ENCODE measurements at places on chromosomes 6 and 20.

DNA sequence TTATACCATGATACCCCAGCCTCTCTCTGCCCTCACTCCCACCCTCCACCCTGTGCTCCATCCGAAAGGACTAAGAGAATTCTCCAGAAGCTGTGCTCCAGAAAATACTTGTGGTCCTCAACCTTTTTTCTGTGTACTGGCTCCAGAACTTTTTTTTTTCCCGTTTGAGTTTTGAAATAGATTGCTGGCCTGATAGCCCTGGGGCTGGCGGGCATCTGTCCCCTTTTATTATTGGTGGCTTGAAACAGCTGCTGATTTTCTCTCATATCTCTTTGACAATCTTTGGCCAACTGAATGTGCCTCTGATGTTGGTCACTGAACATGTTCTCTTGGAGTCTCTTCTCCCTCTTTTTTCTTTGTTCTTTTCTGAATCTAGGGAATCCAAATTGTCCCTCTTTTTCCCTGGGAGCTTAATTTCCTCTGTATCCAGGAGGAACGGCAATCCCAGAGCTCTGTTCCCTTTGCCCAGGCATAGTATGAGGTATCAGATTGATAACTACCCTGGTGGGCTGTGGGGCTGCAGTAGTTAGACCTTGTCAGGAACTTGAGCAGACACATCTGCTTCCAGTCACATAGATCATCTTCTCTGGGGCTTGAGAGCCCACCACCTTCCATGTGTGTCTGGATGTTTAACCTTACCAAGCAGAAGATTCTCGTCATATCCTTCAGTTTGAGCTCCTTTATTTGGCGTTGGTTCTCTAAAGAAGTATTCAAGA, 1.6 kb downstream of the PPARD start:
- no peak for DNase-seq

GRCh38 chr6:3133515-3133914, 15.0 kb downstream of the BPHL start:
- DNase-seq: no peak

DNA sequence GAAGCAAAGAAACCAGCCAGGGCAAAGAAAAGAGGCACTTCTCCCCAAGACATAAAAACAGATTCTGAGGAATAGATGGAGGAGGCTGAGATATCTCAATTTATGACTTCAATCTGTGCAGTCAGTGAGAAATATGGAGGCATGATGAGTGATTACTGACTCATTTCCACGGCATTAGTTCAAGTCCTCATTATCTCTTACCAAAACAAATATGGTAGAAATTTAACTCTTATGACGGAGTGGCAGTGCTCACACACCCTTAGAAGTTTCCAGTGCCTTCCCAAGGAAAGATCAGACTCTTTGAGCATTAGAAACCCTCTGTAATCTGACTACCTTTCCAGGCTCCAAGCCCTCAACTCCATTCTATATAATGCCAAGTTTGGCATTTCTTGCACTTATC, 364.1 kb downstream of the ARHGAP18 start:
- DNase-seq: no peak

DNA sequence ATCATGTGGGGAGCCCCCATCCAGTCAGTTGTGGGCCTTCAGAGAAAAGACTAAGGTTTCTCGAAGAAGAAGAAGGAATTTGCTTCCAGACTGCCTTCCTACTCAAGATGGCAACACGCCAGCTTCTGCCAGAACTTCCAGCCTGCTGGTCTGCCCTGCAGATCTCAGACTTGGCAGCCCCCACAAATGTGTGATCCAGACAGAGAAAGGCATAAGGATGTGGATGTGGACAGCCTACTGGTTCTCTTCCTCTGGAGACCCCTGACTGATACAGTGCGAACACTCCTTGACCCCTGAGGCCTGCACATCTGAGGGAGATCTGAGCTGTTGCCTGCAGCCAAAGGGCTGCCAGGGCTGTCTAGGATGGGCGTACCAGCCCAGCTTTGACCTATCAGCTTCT, 8.6 kb downstream of the GABRR1 start:
- DNase-seq: no peak

DNA sequence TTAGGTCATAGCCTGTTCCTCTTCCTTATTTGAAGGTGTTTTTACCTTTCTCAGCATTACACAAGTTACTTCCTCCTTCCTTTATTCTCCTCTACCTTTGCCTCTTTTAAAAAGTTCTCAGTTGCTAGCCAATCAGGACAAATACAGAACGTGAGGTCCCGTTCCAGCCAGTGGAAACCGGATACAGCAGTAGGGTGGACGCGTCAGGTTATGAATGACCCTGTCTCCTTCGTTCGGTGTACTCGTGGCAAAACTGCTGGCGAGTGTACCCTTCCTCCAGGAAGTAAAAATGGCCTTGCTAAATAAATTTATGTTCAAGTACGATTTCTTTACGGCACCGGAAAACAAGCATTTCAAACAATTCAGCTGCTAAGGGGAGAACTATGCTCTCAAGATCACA, 77.0 kb upstream of the MLN start:
- no peak for DNase-seq

DNA sequence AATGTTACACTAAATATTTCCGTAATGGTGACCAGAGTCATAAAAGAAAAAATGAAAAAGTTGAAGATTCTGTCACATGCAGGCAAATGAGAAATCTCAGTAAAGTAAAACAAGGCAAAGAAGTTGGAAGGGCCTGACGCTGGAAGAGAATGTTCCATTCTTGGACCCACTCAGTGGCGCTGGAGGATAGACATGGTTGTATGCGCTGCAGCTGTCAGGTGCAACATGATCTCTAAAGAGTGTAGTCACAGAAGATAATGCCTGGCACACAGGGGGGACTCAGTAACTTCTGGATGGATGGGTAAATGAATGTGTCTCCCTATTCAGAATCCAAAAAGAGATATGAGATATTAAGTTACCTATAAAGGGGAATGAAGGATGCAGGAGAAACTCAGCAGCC, 116.3 kb downstream of the FAXC start:
- no peak for DNase-seq

GRCh38 chr6:20220359-20220758, 8.1 kb upstream of the MBOAT1 start:
- no peak for DNase-seq

DNA sequence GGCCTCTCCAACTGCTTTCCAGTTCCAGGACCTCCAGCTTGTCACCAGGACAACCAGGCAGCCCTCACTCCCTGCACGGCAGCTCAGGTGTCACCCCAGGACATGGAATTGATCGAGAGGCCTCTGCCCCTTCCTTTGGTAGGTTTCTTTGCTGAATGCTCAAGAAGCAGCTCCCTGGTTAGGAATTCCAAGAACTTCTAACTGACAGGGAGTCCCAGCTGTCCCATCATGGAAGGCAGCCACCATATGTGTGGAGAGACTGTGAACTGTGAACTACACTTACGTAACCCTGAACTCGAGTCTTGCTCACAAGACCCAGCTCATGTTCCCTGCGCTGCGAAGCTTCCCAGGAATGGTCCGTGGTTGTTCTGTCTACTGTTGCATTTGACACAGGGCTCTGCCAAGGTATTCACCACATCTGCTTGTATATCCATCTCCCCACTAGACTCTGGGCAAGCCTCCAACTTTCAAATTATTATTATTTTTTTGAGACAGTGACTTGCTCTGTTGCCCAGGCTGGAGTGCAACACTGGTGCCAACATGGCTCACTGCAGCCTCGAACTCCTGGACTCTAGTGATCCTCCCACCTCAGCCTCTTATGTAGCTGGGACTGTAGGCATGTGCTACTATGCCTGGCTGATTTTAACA, 35.7 kb downstream of the MGME1 start:
- no peak for DNase-seq

GRCh38 chr6:106470316-106470715, 109.8 kb downstream of the CRYBG1 start:
- DNase-seq: no peak

- no peak for DNase-seq
These were observed 13.2 kb upstream of the FRK start for GRCh38 chr6:116073765-116074440.

GRCh38 chr20:2299301-2299700, 3.5 kb downstream of the TGM3 start:
- no peak for DNase-seq

DNA sequence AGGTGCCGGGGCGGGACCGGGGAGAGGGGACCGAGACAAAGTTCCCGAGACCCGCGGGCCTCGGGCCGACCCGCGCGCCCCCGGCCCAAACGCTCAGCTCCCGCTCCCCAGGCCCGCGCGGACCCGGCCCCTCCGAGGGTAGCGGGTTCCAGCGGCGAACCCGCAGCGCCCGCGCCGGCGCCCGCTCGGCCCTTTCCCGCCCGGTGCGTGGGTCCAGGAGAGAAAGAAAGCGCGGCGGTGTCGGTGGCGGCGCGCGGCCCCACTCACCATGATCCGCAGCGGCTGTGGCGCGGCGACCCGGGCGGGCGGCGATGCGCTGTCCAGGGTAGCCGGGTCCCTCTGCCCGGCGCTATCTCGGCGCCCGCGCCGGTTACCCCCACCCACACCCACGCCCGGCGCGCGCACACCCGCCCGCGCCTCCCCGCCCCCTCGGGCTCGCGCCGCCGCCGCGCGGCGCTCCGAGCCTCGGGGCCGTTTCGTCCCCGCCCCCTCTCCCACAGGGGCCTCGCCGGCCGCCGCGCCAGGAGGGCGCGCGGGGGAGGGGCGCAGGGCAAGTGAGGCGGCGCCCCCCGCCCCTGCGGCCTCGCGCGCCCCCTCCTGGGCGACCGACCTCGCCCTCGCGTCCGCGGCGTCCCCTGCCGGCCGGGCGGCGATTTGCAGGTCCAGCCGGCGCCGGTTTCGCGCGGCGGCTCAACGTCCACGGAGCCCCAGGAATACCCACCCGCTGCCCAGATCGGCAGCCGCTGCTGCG, at the start of gene ELOVL2:
Gene ELOVL2, minus strand, starts transcription at position 345 of the 751 bp plus-strand sequence. Its CDS starts 75 bp downstream, at position 270.
- no peak for DNase-seq

DNA sequence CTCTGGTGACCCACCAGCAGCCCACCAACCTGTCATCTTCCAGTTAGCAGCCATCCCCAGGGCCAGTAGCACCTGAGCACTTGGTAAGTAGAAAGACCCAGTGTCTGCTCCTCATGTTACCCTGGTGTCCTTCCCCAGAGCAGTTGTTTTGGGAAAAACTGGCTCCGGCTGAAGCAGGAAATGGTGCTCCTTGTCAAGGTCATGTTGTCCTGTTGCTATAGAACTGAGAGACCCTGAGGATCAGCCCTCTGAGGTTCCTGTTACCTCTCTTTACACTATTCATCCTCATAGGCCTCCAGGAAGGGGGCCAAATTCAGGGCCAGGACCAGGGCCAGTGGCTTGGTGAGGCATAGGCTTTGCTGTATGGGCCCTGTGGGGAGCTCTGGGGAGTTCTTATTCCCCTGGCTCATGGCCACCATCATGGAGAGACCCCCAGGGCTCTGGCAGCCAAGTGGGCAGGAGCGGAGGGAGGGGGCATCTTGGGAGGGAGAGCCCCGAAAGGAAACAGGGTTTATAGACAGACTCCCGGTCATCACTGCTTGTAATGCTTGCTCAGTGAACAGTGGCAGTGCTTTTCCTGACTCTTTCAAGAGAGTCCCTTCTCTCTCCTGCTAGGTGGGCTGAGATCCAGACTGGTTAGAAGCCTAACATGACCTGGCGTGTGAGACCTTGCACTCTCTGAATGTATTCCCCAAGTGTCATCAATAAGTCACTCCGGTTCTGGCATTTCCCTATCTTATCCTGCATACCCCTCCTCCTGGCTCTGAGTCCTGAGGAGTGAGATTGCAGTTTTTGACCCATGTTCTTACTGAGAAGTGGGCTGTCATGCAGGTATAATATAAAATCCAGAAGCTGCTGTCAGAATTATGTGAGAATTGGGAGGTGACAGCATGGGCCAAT, 50.7 kb downstream of the PPARD start:
- DNase-seq: no peak

GRCh38 chr6:36968266-36968977, 13.9 kb downstream of the PI16 start:
- DNase-seq: no peak

- DNase-seq: no peak
These were observed 176.1 kb downstream of the TTLL2 start for GRCh38 chr6:167500961-167501360.

- DNase-seq: no peak
These were observed 827.7 kb downstream of the MAFB start for GRCh38 chr20:39861381-39861780.

DNA sequence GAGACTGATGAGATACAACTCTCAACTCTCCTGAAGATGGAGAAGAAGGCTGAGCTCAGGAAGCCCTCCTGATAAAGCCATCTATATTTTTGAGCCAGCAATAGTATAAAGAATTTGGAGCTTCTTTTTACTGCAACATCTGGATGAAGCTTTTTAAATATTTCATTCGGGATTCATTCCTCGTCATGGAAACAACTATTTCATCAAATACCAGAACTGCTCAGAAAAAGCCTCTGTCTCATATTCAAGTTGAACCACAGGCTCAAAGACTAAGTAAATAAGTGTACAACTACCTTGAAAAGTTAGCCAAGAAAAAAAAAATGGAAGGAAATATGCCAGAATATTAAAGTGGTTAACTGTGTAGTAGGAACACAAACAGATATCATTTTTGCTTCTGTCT, 37.8 kb downstream of the PTPRT start:
- DNase-seq: no peak

GRCh38 chr6:19394051-19394450, 443.1 kb upstream of the ID4 start:
- no peak for DNase-seq

GRCh38 chr20:3340443-3340842, 67.0 kb downstream of the DNAAF9 start:
- DNase-seq: no peak

GRCh38 chr20:62624325-62624690, 18.0 kb upstream of the SLCO4A1 start:
- DNase-seq: no peak

- DNase-seq: peak; percentile 28
These were observed 80.7 kb upstream of the CCN6 start for GRCh38 chr6:111973118-111973761.

- no peak for DNase-seq
These were observed 46.4 kb downstream of the MOCS1 start for GRCh38 chr6:39887692-39888450.

GRCh38 chr6:142954844-142955243, 9.9 kb upstream of the HIVEP2 start:
- DNase-seq: no peak

DNA sequence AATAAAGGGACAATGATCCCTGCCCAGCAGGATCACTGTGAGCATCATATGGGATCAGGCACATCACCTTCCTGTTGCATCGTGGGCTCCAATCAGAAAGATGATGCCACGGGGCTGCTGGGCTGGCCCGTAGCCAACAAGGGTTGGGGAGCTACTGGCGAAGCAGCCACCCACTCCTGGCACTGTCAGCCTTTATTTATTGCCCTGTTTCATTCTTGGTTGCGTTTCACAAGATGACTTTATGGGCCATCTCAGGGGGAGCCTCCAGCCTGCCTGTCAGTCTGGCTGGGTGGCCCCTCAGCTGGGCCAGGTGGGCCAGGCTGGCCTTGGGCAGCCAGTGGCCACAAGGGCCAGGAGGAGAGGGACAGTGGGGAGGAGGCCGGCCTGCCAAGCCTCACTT, 17.3 kb downstream of the VSTM2L start:
- no peak for DNase-seq

- DNase-seq: no peak
These were observed 1.4 kb downstream of the GINS1 start for GRCh38 chr20:25408890-25409289.

GRCh38 chr6:3575701-3576100, 118.9 kb upstream of the SLC22A23 start:
- no peak for DNase-seq

GRCh38 chr20:46205349-46205748, 87.2 kb downstream of the CD40 start:
- DNase-seq: no peak

GRCh38 chr6:29793036-29793356, 34.6 kb upstream of the HLA-G start:
- no peak for DNase-seq

All from stimulated activated CD8-positive, alpha-beta memory T cell treated with anti-CD3 and anti-CD28 coated beads, Interleukin-7, amount 100 ng/mL, for 1 hour (primary cell).